ENCODE measurements at places on chromosomes 11 and 22. TPM values are rescaled to one million over a fixed set of nuclear protein-coding genes. Genes with fewer than 3 reads are reported as not detected.

- peaks cover 22% of the 10 kb centered on the region for H3K27me3 ChIP-seq
- H3K4me1 ChIP-seq: peaks cover 11% of the 10 kb centered on the region
- H3K27ac ChIP-seq: no peak overlapping the region
Observed at GRCh38 chr11:102850973-102851745, 7.8 kb upstream of the MMP3 start.

DNA sequence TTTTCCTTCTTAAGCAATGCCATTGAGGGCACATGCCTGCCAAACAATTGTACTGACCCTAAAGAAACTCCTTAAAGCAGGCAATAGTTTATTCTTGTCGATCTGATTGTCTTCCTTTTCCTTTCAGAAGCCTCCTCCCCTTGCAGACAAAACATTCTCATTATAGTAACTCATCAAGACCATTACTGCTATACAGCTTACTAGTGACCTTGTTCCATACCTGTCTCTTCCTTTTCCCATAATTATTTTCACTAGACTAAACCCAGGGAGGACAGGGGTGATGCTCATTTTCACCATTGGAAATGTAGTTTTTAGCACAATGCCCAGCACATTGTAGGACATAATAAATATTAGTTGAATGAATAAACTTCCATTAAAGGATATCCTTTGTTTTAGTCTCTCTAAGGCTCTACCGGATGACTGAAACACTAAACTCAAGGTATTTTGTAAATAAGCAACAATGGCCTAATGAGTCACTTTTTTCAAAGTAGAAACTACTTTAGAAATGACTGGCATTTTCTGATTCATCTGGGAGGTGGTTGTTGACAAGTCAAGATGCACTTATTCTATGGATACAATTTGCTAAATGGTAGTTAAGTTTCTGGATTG, 9.3 kb upstream of the MSANTD4 start:
- no peak overlapping the region for H3K27ac ChIP-seq
- no peak for DNase-seq
- no peaks in the 10 kb centered on the region for H3K36me3 ChIP-seq
- peaks cover 32% of the 10 kb centered on the region for H3K27me3 ChIP-seq

DNA sequence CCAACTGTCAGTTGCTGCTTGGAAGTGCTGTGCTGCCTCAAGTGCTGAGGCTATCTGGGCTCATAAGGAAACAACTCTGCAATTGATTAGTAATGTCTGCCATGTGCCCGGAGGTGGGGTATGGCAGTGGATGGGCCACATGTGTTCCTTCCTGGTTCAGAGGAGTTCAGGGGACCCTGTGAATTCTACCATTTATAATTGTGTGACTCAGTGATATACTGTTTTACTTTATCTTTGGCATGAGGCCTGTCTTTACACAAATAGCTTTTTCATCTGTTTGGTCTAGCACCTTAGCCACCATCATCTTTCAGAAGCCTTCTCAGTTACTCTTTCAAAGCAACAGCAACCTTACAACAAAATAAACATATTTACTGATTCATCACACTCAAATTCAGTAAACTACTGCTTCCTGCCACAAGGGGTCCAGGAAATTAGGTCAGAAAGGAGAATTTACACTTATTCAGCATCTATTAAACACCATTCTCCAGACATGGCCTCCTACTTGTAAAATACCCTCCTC, 20.9 kb downstream of the DKK3 start:
- peak overlapping the region; percentile 96 for H3K27ac ChIP-seq
- H3K36me3 ChIP-seq: peaks cover 5% of the 10 kb centered on the region
- DNase-seq: no peak
- H3K4me1 ChIP-seq: peaks cover 96% of the 10 kb centered on the region
- H3K27me3 ChIP-seq: no peaks in the 10 kb centered on the region

Gene OR51E2
- total RNA-seq: 0.40 TPM

Gene MAPK8IP2
- 2.8 TPM for total RNA-seq
